ENCODE measurements at places on chromosomes 1 and 21.

GRCh38 chr1:212646588-212646987, 38.0 kb downstream of the ATF3 start:
- DNase-seq = no peak

DNA sequence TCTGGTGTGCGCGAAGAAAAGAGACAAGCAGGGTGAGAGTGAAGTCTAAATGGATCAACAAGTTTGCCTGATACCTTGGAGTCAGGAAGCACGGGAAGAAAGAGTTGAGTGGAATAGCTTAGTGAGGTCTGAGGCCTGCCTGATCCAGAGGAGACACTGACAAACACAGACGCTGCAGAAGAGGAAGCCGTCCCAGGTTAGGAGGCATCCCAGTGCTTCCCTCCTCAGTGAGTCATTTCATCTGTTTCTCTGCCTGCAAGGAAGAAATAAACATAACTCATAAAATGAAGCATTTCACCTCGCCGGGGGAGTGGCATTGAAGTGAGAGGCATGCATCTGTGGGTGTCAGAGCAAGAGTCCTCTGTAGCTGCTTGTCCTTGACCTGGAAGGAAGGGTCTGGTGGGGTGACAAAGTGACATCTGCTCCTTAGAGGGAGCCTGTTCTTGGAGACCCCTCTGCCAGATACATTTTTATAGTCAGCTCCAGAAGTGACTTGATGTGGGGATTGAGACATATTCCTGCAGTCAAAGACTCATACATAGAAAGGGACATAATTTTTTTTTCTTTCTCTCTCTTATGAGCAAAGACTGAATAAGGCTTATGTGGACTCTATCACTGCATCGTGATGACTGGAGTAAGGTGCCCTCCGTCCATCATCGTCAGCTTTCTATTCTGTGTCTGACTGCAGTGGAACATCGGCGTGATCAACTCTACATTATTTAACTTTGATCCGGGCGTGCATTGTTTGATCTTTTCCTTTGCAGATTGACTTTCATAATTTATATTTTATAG, 256.7 kb downstream of the KIF26B start:
- DNase-seq = no peak

GRCh38 chr1:112706505-112707220, at the start of gene RHOC:
Gene RHOC (minus strand): TSS chr1:112707127. CDS start chr1:112703799, 3,328 bp downstream.
- peak; percentile 42 for DNase-seq

GRCh38 chr1:150186789-150187559, 37.3 kb downstream of the PLEKHO1 start:
- DNase-seq = peak; percentile 63

GRCh38 chr1:244796719-244797406, 38.6 kb upstream of the COX20 start:
- DNase-seq = peak; percentile 39

DNA sequence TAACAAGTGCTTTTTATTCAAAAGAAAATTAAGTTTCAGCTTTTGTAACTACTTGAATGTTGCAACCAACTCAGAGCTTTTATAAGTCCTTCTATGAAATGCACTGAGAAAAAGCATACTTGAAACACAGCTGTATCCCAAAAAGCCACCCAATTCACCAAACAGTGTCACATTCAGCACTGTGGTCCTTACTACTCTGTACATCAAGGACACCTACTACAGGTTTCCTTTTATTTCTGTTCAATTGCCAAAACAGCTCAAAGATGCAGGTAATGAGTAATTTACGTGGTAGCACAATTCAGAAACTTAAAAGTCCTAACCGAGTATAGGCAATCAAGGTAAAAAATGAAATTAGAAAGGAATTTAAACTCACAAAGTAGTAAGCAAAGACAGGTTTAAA, 2.5 kb downstream of the EIF4G3 start:
- no peak for DNase-seq

DNA sequence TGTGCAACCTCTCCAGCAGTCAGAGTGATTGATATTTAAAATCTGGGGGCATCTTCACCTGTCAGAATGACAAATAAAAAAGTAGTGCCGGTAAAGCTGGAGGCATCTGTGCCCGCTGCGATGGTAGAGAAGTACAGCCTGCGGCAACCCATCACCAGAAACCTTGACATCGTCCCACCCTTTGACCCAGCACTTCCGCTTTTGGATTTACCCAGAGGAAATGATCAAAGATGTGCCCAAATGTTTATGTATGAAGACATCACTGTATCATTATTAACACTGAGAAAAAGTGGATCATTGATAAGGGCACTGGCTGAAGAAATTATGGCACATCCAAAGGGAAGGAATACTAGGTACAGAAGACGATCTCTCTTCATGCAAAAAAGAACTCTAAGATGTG, 96.0 kb downstream of the PGBD5 start:
- DNase-seq = no peak

DNA sequence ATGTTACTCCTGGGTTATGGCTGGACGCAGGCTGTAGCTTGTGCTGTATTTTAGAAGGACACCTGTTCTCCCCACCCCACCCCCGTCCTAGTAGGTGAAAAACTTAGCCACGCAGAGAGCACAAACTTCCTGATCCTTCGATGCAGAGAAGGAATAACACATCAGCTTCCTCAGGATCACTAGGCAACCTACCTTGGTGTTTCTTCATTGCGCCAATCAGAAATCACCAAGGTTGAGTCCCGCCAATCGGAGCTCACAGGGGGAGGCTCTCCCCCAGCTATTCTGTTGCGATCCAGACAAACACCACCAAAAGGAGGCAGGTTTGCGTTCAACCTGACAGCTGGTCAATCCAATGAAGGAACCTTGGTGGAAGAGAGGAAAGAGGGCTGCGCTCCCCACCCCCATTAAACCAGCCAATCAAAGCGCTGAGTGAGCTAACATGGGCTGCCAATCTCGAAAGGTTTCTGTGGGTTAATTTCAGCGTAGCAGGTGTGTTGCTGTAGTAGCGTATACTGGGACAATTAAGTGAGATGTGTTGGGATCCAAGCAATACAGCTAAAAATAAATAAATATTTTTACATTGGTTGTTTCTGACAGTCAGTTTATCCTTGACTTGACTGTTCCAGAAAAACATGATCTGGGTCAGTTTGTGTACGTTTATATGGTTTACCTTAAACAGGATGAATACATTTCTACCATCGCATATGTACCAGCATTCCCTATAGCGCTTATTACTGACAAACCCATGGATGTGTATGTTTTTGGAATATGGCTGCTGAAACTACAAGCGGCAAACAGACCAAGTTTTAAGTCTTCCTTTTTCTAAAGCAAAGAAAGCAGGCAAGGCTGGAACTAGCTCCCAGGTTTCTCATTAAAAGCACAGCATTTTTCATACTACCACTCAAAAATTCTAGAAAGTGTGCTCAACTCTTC, at the start of gene GOLPH3L:
GOLPH3L (minus strand) TSS at position 160 of the 933 bp plus-strand sequence. CDS start 2,316 bp downstream, outside the sequence.
- DNase-seq = peak; percentile 93

- no peak for DNase-seq
These were observed 11.7 kb upstream of the ENO1 start for GRCh38 chr1:8889925-8890785.

DNA sequence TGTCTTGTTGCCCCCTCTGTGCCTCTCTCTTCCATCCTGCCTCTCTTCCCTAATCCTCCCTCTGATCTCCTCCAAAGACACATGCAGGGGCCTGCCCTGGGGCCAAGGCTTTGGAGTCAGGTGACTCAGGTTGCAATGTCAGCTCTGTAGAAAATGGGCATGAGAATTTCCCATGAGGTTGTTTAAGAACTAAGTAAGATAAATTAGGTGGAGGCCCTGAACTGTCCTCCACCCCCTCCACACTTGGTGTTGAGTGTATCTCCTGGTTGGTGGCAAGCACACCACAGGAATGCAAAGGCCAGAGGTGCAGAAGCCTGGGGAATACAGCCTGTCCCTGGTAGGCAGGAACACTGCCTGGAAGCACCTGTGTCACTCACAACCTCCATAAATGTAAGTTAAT, 63.9 kb upstream of the GRIK3 start:
- no peak for DNase-seq

DNA sequence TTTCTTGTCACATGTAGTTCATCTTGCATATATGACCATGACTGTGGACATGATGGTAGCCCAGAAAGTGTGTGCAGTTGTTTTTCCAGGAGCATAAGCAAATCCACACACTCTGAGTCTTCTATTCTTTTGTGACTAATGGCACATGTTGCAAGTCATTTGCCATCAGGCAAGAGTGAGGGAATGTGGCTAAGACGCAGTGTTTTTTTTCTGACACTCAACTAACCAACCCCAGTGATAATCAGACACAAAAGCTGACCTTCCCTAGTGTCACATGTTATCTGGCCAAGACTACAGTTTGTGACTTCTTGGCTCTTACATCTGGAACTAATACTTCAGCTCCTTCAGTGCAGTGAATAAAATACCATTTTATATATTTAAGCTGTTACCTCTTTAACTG, 108.8 kb downstream of the ITSN1 start:
- DNase-seq = no peak

- no peak for DNase-seq
These were observed 25.9 kb downstream of the UTP25 start for GRCh38 chr1:209853676-209854075.

- no peak for DNase-seq
These were observed 59.1 kb upstream of the SIM2 start for GRCh38 chr21:36639769-36640168.

GRCh38 chr1:218254296-218254946, 30.7 kb upstream of the RRP15 start:
- DNase-seq = no peak

DNA sequence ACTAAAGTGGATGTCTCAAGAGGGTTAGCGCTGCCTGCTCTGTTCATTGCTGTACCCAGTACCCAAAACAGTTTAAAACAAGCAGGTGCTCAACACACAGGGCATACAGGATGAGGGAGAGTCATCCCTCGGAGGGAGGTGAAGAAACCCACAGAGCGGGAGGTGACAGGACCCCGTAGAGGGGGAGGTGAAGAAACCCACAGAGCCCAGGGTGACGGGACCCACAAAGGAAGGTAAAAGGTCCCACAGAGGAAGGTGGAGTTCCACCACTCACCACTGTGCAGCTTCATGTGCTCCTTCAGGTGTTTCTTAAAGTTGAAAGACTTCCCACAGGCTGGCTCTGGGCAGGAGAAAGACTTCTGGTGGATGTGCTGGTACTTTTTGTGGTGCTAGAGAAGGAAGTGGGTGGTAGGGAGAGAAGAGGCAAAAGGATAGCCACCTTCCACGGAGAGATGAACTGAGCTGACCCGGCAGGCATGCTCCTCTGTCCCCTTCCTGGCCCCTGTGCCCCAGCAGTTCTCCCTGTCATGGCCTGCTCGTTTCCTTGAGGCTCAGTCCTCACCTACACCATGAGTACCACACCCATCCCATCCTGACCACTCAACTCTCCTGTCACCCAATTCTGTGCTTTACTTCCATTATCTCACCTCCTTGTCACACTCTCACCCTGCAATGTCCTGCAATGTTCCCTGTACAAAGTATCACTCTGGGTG, 5.1 kb downstream of the ZNF692 start:
- DNase-seq = peak; percentile 48

DNA sequence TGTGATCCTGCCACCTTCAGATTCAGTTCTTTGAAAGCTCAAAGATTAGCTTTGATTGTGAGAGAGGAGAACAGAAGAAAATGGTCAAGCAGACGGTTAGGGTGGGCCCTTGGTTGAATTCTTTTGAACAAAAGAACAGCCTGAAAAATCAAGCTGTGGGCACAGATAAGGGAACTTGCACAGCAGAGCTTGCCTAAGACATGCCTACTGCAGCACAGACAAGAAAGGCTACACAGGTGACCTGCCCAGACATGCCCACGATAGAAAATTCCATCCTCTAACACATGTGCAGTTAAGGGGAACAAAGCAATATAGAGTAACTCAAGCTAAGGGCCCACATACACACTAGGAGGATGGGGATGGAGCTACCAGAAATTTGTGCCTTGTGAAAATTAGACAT, 512.5 kb upstream of the LRRC7 start:
- DNase-seq = no peak

DNA sequence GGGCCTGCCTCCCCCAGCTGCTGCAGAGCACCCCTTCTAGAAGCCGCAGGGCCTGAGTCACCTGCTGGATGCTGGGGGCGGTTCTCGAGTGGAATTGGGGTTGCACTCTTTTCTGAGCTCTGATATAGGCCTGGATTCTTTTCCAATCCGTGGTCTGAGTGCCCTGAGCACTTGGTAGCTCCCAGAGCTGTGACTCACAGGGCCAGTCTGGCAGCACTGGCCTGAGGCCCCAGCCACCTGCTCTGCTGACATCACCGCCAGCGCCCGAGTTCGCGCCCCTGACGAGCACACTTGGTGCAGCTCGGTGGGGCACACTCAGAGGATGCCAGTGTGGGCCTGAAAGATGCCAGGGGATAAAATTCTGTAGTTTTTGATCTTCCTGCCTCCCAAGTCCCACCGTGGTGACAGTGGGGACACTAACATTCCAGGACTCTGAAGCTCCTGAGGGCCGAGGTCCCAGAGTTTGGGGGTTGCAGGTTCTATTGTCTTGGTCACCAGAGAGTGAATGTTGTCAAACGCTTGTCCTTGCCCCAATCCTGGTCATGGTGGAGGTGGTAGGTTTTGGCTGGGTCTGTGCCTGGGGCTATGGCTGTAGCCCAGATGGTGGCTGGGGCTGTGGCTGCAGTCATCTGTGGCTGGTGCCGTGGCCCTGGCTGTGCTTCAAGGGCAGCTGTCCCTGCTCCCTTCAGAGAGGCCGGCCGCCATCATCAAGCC, 74.6 kb downstream of the OBSCN start:
- no peak for DNase-seq

GRCh38 chr1:112729909-112730308, 14.8 kb upstream of the PPM1J start:
- DNase-seq = no peak

DNA sequence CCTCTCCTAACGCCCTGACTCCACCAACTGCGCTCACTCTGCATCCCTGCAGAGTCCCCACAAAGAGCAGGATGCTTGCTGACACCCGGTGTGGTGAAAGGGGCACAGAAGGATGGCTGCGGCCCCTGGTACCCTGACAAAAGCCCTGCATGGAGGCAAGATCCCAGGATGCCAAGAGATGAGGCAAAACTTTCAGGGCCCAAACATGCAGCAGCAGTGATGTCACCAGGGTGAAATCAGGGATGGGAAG, 36.6 kb downstream of the SLC9A1 start:
- DNase-seq = no peak

DNA sequence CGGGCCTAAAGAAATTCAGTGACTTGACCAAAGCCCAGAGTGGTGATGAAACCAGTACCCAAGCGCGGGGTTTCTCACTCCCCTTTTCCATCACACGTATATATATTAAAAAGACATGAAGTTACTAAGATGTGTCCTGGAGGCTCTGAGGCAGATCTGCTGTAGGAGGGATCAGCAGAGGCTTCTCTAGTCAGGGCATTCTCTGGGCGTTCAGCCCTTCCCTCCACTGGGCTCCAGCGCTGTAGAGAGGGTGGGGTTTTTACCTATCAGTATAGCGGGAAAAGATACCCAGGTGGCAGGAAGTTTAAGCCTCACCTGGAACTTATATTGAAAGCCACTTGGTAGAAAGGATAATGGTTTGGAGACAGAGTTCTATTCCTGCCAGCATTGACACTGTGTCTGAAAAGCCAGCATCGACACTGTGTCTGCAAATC, 862 bp upstream of the PLEKHO1 start:
- DNase-seq = no peak
